Activated CD4-positive, alpha-beta T cell treated with anti-CD3 and anti-CD28 coated beads, Interleukin-2, amount 50 U/mL, for 48 hours (primary cell): ENCODE measurements at places on chromosomes 5 and 9.
A peak's percentile ranks its signal among the peaks of the same experiment; 100 is the strongest.

DNA sequence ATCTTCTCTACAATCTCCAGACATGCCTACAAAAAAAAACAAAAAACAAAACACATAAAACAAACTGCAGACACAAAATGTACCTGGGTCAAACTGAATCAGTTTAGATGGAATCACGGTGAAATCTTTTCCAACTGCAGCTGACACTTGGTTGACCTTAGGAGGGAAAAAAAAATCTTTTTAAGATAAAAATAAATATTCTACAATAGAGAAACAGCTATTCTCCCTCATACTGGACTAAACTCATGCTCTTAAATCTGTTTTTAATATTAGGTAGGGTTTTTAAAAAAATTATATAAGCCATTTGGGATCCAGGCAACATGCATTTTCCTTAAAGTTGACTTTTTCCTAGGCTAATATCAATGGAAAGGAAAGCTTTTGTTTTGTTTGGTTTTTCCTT is 33.8 kb upstream of the CER1 start:
- no peak for DNase-seq

GRCh38 chr5:144710637-144711036 is 540.0 kb downstream of the KCTD16 start:
- DNase-seq = no peak

DNA sequence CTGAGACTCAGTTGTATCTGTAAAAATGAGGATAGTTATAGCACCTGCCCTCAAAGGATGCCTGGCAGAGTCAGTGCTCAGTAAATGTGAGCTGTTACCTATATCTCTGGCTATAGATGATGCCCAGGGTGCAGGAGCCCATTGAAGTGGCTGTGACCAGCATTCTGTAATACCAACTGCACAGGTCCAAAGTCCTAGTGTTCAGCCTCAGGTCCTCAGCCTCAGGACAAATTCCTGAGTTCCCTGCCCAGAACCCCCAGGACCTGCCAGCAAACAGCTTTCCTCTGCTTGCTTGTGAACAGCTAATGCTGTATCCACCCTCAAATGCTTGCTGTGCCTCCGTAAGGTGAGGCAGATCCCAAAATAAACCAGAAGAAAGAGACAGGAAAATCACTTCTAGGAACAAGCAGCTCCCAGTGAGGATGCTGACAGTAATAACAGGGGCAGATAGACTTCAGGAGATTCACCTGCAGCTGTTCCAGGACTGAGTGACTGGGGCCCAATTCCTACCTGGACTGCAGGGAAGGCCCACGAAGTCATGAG is 80.8 kb downstream of the SIL1 start:
- DNase-seq = no peak

DNA sequence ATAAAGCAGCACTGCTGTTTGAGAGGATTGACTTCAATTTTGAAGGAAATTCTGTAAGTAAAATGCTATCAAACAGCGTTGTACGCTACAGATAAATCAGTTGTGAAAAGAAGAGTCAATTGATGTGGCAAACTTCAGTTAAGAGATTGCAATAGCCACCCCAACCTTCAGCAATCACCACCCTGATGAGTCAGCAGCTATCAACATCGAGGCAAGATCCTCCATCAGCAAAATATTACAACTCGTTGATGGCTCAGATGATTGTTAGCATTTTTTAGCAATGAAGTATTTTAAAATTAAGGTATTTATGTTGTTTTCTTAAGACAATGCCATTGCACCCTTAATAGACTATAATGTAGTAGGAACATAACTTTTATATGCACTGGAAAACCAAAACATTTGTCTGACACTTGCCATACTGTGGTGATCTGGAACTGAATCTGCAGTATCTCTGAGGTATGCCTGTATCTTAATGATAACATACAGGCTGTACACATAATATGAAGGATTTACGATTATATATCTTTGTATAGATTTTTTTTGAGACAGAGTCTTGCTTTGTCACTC is 47.5 kb downstream of the VPS13A start:
- no peak for DNase-seq

GRCh38 chr9:35882263-35882848 is 12.2 kb upstream of the OR13J1 start:
- DNase-seq = peak; percentile 85

GRCh38 chr5:52746539-52746938 is 41.2 kb upstream of the ITGA1 start:
- no peak for DNase-seq

DNA sequence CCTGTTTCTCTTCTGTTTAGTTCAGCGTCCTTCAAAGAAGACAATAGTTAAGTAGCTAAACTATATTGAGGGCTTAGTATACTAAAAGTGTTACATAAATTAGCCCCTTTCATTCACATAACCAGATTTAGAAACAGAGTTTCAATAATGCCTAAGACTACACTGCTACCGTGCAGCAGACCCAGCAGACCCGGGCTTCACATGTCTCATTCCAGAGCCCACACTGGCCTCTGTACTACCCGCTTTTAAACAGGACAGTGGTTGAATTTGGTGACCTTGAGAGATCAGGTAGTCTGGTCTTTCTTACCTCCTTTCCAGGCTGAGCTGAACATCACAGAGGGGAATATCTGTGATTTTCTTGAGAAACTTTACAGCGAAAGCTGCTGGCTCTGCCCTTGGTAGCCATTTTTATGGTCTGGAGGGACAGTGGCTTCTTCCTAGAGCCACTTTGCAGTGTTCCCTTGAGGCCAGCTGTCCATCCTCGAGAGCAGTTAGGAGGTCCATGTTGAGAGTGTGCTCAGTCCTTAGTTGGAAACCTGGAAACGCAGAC is 56.5 kb downstream of the SLC22A5 start:
- DNase-seq = peak; percentile 25

- DNase-seq = no peak
These were observed 193.0 kb downstream of the PRR16 start for GRCh38 chr5:120657104-120657503.

- DNase-seq = no peak
These were observed 873 bp downstream of the C9orf50 start for GRCh38 chr9:129619787-129620668.

DNA sequence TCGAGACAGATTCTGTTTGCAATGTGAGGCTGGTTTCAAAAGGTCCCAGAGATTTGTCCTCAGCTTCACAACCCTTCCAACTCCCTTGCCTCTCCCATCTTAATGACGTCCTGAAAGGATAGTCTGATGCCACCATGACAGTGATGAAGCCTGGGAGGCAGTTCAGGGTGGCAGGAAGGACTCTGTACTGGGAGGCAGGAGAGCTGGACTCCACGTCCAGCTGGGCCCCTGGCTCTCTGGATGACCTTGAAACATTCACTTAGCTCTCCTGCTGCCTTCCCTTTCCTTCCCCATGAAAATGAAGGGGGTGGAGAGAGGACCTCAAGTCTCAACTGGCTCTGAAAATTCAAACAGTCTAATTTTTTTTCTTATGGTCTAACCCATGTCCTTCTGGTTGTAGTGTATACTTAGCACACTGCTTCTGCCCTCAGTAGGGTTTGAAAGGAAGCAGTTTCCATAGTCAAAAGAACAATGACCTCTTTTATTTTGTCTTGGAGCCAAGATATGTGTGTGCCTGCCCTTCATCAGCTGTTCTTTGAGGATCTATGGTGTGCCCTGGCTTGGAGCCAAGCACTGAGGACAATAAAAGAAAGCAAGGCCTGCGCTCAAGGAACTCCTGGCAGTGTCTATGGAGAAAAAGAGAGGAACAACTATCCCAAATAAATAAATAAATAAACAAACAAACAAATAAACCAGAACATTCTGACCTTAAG is 188.3 kb downstream of the GRIA1 start:
- DNase-seq = no peak

- peak; percentile 48 for DNase-seq
These were observed at the start of gene ARAP3 for GRCh38 chr5:141681695-141682641. ARAP3 (minus strand) TSS chr5:141682230; CDS start chr5:141680486, 1,744 bp downstream.

- DNase-seq = peak; percentile 86
These were observed 1.1 kb downstream of the JADE2 start for GRCh38 chr5:134526483-134527155.

- DNase-seq = no peak
These were observed 91.6 kb downstream of the PRELID2 start for GRCh38 chr5:145743396-145744061.
